Lower lobe of right lung (tissue), 2 donors: ENCODE measurements at places on chromosomes 5 and 9. TPM values are rescaled to one million over a fixed set of nuclear protein-coding genes. Genes with fewer than 3 reads are reported as not detected.

DNA sequence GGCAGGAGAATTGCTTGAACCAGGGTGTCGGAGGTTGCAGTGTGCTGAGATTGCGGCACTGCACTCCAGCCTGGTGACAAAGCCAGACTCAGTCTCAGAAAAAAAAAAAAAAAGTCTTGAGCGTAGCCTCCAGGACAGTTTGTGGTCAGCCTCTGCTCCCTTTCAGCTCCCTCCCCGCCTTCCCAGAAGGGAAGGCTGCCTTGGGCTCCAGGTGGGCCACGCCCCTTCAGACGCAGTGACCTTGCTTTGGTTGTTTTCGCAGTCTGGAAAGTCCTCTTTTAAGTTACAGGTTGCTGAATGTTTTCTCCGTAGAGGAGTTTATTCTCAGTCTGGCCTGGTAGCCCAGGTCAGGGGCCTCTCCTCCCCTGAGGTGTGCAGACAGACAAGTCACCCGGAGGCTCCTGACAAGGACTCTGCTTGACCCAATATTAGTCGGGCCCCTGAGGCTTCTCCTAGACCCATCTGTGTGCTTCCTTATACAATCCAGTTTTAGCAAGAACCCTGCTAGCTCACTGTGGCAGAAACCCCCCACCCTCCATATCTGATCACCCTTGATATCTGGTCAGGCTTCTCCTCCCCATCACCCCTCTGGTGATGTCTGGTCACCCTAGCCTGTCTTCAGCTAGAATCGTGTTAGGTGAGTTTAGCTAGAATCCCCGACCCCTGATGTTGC lies 31.6 kb upstream of the N4BP3 start:
- DNase-seq, result no peak
- no peak overlapping the region for H3K4me3 ChIP-seq
- no peak overlapping the region for H3K27ac ChIP-seq
- H3K4me1 ChIP-seq, result no peaks in the 10 kb centered on the region
- H3K27me3 ChIP-seq, result peaks cover 8% of the 10 kb centered on the region

Gene CKS2
- 16.6 TPM for total RNA-seq

GRCh38 chr5:73565969-73566547 lies 515 bp downstream of the UTP15 start:
- peaks cover 49% of the 10 kb centered on the region for H3K36me3 ChIP-seq
- peak overlapping the region; percentile 94 for H3K27ac ChIP-seq
- peak overlapping the region; percentile 83 for H3K4me3 ChIP-seq
- H3K4me1 ChIP-seq, result peaks cover 35% of the 10 kb centered on the region

DNA sequence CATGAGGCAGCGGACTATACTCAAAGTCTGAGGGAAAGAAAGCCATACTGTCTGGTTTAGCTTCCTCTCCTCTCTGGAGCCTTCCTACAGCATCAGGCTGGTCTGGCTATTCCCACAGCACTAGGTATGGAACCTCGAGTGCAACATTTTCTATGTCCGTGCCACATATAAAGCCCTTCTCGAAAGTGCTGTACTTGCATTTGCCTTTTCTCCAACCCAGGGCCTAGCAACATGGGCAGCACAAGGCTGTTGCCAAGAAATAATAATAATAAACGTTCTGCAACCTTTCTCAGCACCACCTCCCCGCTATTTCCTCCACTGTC lies 804 bp downstream of the MED10 start:
- peaks cover 42% of the 10 kb centered on the region for H3K36me3 ChIP-seq
- DNase-seq, result no peak
- peak overlapping the region; percentile 98 for H3K4me3 ChIP-seq
- H3K27ac ChIP-seq, result peak overlapping the region; percentile 93
- no peaks in the 10 kb centered on the region for H3K27me3 ChIP-seq

Gene SLC1A1
- total RNA-seq, result 31.4 TPM

DNA sequence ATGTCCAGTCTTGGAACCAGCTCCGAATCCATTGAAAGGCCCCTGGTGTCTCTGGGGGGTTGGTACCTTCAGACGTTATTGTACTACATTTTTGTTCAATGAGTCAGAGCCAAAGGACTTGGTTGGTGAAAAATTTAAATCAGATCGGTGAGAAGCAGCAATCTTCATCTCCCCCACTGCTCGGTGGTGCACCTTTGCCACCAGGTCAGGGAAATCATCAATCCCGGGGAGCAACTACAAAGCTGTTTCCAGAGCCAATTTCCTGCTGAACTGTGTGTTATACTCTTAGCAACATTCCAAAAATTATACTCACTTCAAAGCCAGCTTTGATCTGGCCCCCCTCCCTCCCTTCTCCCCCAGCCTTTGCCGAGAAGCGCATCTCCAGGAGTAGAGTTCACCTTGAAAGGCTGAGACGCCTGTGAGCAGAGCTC lies 375.2 kb upstream of the WWC1 start:
- no peak for DNase-seq
- no peaks in the 10 kb centered on the region for H3K36me3 ChIP-seq
- peaks cover 4% of the 10 kb centered on the region for H3K27me3 ChIP-seq
- no peak overlapping the region for H3K4me3 ChIP-seq

Gene SERINC5
- total RNA-seq, result 52.6 TPM

Gene PHF24
- 1.3 TPM for total RNA-seq

GRCh38 chr9:78130004-78130403 lies 98.4 kb upstream of the GNAQ start:
- no peaks in the 10 kb centered on the region for H3K36me3 ChIP-seq
- no peak overlapping the region for H3K4me3 ChIP-seq
- DNase-seq, result peak; percentile 57
- H3K27ac ChIP-seq, result no peak overlapping the region
- no peaks in the 10 kb centered on the region for H3K27me3 ChIP-seq

DNA sequence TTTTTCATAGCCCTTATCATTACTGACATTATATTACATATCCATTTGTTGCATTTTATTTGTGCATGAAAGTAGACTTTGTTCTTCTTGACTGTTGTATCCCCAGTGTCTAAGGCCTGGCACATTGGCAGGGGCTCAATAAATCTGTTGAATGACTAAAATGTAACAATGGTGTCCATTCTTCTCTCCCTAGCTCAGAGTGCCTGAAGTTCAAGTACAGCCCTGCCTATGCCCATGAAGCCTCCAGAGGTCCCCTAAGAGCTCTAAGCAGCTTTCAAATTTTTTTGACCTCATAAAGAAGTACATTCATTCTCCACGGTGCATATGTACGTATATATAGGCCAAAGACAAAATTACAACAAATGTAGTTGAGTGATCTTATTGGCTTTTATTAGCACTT lies 4.2 kb upstream of the BSPRY start:
- H3K4me3 ChIP-seq, result no peak overlapping the region
- DNase-seq, result no peak
- peaks cover 3% of the 10 kb centered on the region for H3K27me3 ChIP-seq
- H3K27ac ChIP-seq, result no peak overlapping the region
- H3K4me1 ChIP-seq, result peaks cover 20% of the 10 kb centered on the region
